ENCODE measurements at places on chromosomes 13 and 19. TPM values are rescaled to one million over a fixed set of nuclear protein-coding genes. Genes with fewer than 3 reads are reported as not detected.

Gene VSTM2B
- not detected for total RNA-seq

Gene PSG11
- total RNA-seq = not detected

Gene LATS2
- 29.1 TPM for total RNA-seq

Gene ADGRE2
- 0.24 TPM for total RNA-seq

Gene ZNF541
- not detected for total RNA-seq

Gene FCAR
- total RNA-seq = not detected

Gene NLRP5
- total RNA-seq = not detected

Gene FXYD5
- 61.2 TPM for total RNA-seq

Gene B3GNT3
- total RNA-seq = not detected

Gene TMPRSS9
- total RNA-seq = not detected

Gene ZNF229
- 11.9 TPM for total RNA-seq

Gene EFNB2
- total RNA-seq = 0.64 TPM

Gene ELSPBP1
- not detected for total RNA-seq

Gene TEX101
- not detected for total RNA-seq

Gene ZNF534
- total RNA-seq = 0.06 TPM

Gene FFAR1
- total RNA-seq = not detected

Gene ZNF723
- not detected for total RNA-seq

Gene KIR2DL4
- total RNA-seq = not detected

Gene SIGLEC8
- not detected for total RNA-seq

Gene CEACAM21
- not detected for total RNA-seq

Gene DMKN
- 10.6 TPM for total RNA-seq

Gene LAIR1
- not detected for total RNA-seq

Gene ZNF99
- total RNA-seq = not detected

Gene N4BP2L1
- 5.4 TPM for total RNA-seq

Gene C19orf44
- total RNA-seq = 3.6 TPM

Gene TMIGD2
- total RNA-seq = not detected

Gene ANGPTL8
- not detected for total RNA-seq

All from cardiac ventricle fibroblast (primary cell).